ENCODE measurements at places on chromosomes 7 and 10.

GRCh38 chr7:97639036-97639435 lies 92.8 kb upstream of the TAC1 start:
- no peak for DNase-seq

- no peak for DNase-seq
Observed at GRCh38 chr10:72353965-72354355, 759 bp downstream of the DNAJB12 start.

DNA sequence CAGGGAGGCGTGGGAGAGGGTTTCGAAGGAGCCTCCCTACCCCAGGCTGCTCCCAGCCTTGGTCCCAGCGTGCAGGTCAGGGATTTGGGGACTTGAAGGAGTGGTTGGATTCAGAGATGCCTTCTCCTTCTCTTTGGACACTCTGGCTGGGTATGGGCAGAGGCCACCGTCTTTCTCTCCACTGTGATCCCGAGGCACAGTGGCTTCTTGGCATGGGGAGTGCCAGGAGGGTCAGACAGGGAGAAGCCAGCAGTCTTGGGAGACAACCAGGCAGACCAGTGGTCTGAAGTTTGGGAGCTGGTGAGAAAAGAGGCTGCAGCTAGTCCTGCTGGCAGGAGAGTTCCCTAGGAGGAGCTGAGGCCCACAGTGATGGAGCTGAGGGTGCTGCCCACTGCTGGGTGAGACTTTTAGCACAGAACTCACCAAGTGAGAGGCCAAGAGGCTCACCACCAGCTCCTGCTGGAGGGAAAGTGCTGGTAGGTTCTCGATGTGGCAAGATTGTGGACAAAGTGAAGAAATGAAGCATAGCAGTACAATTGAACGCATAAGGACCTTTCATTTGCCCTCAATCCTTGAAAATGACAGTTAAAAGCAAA lies 35.2 kb upstream of the WDFY4 start:
- DNase-seq: peak; percentile 69

- DNase-seq: peak; percentile 29
Observed at GRCh38 chr10:60606343-60607080, 171.8 kb upstream of the CDK1 start.

DNA sequence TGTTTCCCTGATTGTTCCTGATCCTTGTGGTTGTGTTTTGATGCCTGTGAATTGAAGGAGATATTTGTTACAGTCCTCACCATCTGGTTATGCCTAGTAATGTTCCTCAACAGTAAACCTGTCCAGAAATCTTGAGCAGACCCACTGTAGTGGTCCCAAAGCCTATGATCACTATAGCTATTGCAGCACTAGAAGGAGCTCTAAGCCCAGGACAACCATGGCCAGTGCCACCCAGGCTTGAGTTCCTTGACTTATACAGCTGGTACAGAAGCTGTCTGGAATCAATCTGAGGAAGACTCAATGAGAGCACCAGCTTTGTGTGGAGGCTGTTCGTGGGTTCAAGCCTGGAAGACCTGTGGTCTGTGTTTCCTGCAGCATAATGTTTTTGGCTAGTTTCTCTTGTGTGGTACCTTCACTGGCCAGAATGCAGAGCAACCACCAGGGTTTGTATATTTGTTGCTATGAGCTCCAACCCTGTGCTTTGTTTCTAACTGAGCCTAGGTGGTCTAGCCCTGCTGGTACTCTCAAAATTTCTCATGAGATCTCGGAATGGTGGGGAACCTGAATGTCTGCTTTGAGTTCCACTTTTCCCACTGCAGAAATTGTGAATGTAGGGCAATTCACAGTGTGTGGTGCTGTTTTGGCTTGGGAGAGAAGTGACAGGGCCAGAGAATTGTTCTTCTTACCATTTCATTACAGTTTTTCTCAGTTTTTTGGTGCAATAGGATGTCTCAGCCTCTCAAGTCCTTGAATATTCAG lies 355.2 kb downstream of the SUGCT start:
- DNase-seq: no peak

GRCh38 chr10:42177077-42177792 lies 461.1 kb downstream of the ZNF33B start:
- DNase-seq: no peak
